HS-27A (cell line): ENCODE measurements at places on chromosomes 7 and 10.

DNA sequence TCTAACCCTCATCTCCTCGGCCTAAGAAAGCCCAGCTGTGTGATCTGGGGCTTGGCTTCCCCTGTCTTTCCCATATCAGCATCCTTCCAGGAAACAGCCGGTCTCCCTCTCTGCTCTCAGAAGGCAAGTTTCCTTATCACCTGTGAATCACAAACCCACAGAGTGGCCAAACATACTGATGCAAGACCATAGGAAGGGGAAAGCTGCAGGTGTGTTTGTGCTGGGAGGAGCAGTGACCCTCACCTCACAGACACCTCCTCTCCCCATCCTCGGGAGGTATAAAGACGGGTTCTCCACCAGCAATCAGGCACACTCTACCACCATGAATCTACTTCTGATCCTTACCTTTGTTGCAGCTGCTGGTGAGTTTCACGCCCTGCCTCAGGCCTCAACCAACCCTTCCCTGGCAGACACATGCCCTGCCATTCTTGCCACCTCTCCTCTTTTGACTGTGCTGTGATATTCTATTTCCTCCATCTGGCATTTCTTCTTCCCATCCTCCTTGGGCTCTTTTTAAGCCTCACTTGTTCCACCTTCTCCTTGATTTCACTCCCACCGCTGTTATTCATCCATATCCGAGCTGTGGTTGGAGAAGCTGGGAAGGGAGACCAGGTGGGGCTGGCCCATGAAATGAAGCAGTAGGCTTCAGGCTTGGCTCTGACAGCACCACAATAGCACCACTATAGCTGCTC lies at the start of gene PRSS2:
TSS of gene PRSS2 (plus strand) at position 310 of the 692 bp plus-strand sequence. CDS start at position 323, 13 bp downstream.
- DNase-seq = no peak

DNA sequence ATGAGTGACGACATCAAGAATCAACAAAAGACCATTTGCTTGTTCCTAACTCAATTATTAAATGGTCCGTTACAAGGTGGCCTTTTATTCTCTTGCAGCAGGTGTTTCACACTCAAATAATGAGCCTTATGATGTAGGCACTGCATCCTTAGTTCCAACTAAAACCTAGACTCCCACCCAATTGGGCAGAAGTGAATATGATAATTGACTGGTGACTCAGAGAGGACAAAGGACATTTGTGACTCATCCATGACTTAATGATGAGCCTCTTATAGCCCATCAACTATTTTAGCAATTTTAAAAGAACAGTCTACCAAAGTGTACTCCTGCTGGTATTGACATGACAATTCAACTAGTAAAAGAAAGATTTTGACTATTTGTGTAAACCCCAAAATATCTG lies 1027.8 kb upstream of the PHF14 start:
- no peak for DNase-seq

GRCh38 chr7:46513447-46513848 lies 592.4 kb upstream of the IGFBP3 start:
- no peak for DNase-seq

DNA sequence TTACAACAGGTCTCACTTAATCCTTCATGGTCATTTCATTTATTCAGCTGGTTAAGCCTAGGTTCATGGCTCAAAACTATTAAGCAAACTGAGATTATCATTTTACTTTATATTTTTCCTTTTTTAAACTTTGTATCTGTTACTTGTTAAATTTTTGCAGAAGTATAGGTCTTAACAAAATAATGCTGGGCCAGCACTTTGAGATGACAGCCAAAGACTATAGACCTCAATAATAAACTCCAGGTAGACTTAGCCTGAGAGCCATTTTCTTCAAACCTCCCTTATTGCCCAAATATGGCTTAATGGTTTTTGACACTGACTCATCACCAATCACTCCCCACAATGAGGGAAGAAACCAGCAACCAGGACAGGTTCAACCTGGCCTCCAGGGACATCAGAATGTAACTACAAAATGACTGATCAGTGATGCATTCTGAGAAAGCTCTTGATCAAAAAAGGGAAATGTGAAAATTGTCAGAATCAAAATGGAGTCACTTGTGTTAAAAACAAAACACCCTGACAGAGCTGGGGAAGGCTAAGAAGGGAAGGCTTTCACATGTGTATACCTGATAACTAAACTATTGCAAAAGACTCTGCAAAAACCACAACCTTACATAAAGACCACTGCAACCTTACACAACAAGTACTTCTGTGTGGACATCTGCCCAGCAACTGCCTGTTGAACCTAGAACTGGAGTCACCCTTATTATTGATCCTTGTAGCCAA lies 2.1 kb upstream of the CCDC126 start:
- no peak for DNase-seq
